ENCODE measurements at places on chromosomes 3 and 15.

GRCh38 chr3:35954413-35954812 lies 315.1 kb downstream of the ARPP21 start:
- peak; percentile 24 for DNase-seq

DNA sequence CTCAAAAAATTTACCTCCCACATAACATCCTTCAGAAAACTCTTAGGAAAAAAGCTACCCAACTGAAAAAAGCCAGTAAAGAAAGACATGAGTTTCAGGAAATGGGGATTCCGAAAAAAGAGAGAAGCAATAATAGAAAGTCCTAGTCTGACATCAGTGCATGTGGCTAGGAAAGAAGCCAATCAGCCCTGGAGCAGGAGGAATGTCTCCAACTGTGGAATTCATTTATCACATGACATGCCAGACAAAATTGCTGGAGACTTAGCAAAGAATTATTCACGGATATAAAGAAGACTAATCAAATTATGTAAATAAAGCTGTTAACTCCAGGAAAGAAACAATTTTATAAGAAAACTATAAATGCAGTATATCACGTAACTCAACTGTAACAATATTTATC lies 258.9 kb upstream of the RARB start:
- DNase-seq = no peak

DNA sequence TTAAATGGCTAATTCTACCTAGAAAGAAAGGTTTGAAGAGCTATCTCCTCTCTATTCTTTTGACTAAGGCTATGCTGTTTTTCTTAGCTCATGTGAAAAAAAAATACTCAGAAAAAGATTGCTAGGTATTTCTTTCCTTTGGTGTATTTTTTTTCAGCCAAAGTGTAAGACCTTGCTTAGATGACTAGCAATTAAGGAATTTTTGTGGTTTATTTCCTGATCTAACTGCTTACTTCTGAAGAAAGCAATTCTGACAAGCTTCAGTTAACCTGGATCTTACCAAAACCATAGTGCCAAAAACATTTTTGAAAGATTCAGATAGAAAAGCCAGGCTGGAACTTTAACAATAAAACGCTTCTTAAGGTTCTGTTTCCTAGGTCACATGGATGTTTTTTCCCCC lies 315.6 kb downstream of the SOX2 start:
- DNase-seq = no peak

GRCh38 chr3:2861920-2862319 lies 248.3 kb downstream of the IL5RA start:
- DNase-seq = no peak

DNA sequence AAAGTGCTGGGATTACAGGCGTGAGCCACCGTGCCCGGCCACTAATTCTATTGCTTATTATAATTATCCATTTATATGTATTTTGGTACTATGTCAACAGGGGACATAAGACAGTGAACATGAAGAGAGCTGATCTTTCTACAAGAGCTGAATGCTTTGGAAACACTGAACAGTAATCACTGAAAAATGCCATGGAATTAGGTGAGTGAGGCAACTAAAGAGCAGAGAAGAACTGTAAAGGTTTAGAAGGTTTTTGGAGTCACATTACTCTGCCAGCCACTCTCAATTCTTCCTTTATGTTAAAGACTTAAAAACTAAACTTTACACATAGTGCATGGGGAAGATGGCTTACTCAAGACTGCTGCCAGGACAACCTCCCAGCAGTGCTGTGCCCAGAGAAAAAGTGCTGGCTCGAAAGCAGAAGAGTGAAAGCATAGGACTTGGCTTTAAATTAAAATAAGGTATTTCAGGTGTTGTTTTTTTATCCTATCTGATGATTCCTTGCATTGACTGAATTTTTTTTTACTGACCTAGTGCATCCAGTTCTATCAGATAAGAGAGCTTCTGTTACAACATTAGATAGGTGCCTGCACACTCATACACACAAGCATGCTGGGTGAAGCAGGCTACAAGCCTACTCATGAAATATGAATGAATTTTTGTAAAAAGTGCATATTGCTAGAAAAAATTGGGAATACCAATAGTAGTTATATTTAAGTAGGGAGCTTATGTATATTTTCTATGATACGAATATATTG lies 28.7 kb upstream of the CACNA2D3 start:
- DNase-seq = no peak

DNA sequence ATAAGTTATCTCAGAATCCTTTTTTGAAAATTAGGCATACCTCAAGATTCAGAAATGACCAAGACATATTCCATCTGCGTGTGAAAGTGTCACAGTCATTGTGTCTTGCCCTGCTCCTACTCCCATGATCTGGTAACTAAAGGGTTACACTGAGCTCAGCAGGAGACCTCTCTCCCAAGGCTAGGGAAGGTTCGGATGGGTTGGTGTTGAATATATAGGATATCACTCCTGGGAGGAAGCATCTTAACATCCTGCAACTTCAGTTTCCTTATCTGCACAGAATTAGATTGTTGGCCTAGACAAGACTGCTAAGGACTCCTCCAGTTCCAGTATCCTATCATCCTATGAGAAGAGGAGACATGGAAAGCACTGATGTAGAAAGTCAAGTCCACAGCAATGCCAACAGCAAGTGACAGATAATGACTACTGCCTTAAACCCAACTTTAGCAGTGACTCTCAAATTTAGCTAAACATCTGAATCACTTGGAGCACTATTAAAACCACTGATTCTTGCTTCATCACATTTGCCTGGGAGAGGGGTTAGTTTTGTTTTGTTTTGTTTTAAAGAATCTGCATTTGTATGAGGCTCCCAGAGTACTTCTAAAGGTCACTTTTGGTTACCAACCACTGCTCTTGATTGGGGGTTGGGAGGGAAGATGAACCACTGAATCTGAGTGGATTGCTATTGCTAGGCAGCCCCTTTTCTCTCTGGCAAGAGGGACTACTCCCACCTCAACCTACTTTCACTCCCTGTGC lies 9.7 kb downstream of the ADAMTS9 start:
- DNase-seq = no peak

- DNase-seq = no peak
These were observed 112.1 kb downstream of the SLCO3A1 start for GRCh38 chr15:91965501-91966193.

GRCh38 chr15:44194323-44195150 lies 534 bp downstream of the FRMD5 start:
- DNase-seq = peak; percentile 21

GRCh38 chr15:44535523-44536301 lies 1.2 kb upstream of the EIF3J start:
- DNase-seq = peak; percentile 42

- peak; percentile 90 for DNase-seq
These were observed at the start of gene OCA2 for GRCh38 chr15:28098766-28099554. OCA2 (minus strand) TSS chr15:28099315; CDS start chr15:28081874, 17,441 bp downstream.

DNA sequence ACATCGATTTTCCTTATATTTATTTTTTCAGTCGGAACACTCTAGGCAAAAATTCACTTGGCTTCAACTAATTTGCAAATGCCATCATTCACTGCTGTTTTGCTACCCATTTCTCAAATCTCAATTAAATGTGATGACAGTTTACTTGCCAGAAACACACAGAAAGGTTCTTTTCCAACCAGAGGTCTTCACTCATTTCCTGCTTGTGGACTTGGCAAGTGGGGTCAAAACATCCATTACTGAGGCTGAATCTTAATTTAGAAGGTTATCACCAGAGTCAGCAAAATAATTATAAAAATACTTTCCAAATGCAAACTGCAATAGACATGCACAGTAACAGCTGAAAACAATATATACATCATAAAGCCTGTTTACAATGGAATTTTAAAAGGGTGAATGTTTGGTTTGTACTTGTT lies 625.4 kb upstream of the TBL1XR1 start:
- DNase-seq = no peak

GRCh38 chr3:120382941-120383447 lies 33.8 kb upstream of the LRRC58 start:
- no peak for DNase-seq

- no peak for DNase-seq
These were observed 39.9 kb upstream of the SLC9A9 start for GRCh38 chr3:143888166-143888565.

DNA sequence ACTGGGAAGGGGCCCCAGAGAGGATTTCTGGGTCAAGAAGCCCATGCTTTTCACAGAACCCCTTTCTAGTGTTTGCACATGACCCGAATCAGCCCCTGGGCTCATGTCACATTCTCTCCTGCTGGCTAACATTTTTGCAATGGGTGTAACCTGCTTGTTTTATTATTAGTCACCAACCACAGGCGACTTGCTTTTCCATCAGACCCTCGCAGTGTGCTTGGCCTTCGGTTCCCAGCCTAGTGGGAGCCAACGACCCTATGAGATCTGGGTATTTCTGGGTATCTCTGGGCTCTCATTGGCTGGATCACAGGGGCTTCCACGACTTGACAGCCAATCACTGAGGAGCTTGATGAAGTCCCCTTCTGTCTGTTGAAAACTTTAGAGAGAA lies 11.0 kb upstream of the FBLN2 start:
- no peak for DNase-seq

DNA sequence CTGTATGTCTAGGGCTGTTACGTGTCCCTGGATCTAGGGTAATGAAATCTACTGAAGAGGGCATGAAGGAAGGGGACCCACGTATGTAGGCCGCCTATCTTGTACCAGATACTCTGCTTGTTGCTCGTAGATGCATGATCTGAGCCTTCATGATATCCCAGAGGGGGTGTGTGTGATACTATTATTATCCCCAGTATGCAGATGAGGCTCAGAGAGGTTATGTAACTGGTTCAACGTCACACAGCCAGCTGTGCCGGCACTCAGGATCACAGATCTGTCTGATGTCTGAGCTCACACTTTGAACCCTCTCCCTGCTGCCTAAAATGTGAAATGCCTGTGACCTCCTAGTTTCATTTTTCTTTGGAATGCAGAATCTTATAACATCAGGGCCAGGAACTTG lies 36.2 kb upstream of the SEC13 start:
- DNase-seq = no peak

GRCh38 chr15:51229907-51230330 lies 108.5 kb downstream of the CYP19A1 start:
- peak; percentile 64 for DNase-seq

GRCh38 chr3:179964890-179965289 lies 71.8 kb downstream of the PEX5L start:
- DNase-seq = no peak

DNA sequence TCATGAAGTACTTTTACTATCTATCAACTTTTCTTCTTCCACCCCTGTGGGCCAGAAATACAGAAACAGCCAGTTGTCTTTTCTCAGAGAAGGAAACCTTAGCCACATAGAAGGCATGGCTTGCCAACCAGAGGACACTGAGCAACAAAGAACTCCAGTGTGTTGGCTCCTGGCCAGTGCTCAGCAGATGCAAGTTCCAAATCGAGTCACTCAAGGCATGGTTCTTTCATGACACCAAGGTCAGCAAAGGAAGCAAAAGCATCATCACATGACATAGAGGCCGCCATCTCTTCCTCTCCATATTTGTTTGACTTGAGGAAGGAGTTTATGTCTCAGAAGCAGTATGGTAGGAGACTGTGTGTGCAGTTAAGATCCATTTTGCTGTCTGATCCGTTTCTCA lies 92.2 kb downstream of the MYLK start:
- DNase-seq = no peak

DNA sequence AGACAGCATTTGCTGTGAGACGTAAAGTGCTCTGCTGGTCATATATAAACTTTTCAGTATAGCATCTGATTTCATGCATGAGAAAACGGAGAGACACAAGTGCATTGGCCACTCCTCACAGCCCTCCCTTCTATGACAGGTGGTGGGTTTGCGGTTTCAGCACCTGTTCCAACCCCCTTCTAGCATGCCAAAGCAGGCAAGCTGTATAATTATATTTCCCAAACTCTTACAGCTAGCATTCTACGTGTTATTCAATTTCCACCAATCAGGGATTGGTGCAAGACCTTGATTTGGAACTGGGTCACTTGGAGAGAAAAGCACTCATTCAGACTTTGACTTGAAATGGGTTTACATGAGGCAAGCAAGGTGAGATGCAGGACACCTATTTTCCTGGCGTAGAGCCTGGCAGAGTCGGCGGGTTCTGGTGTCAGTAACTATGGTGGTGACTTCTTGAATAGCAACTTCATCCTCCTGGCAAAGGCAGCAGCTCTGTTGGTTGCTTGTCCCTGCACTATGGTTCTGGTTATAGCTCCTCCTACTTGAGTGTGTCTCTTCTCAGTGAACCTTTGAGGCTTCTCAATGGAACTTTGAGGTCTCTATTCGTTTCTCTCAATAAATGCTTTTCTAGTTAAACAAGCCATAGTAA lies 356.5 kb downstream of the TBL1XR1 start:
- no peak for DNase-seq

- DNase-seq = peak; percentile 81
These were observed 79.4 kb upstream of the ATP11B start for GRCh38 chr3:182713743-182714517.

- no peak for DNase-seq
These were observed 180.9 kb upstream of the ROPN1 start for GRCh38 chr3:124172816-124173215.

GRCh38 chr15:70060214-70060992 lies 37.3 kb downstream of the TLE3 start:
- no peak for DNase-seq

DNA sequence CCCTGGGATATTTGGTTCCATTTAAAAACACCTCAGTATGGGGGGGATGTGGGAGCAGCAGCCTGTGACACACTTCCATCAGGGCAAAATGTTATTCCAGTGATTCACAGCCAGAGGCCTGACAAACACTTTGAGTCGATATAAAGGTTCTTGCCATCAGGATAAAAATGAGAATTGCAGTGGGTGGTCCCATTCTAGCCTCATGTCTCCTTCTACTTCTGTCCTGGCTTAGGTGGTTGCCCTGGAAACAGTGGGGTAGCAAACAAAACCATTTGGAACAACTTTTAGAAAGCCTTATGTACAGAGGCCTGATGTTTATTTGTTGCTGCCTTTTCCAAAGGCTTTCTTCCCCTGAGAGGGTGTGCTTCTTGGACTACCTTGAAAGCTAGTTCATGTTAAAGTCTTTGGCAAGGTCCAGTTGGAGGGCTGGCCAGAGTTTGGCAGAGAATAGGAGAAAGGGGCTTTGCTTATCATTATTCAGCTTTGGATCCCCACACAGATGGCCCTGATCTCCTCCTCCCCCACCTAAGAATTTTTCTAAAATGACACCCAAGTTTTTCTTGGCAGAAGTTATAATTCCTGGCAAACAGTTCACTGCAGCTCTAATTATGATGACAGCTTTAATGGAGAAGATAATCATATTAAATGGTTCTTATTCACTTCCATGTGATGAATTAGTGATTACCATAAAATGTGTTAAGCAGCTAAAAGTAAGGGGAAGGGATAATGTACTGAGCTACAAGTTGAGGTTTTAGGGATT lies 84.2 kb upstream of the ZNF280D start:
- DNase-seq = peak; percentile 38
